ENCODE measurements at places on chromosomes 6 and 20.

DNA sequence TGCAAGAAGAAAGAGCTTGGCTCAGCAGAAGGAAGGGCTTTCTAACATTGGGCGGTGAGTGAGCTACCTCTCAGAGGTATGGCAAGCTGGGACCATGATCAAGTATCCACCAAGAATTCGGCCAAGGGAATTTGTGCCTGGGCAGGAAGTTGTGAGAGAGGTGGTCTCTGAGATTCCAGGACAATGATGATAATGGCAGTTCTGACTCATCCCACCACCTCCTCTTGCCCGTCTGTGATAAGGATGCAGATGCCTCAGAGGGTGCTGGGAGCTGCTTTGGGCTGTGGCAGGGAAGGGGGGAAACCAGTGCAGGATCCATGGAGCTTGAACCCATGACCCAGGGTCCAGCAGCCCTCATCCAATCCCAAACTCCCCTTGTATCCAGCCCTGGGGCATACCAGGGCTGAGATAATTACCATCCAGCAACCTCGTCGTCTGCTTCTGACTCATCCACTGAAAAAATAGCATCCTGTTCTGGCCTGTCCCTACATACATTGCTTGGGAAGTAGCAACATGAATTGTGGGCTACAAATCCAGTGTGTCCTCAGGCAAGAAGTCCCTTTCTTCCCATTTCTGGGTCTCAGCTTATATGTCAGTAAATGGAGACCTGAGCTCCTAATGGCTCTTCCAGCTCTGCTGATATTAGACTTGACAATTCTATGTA lies 5.9 kb downstream of the TGM6 start:
- no peak for DNase-seq

- DNase-seq = no peak
Measured at GRCh38 chr20:41218466-41218865, 81.1 kb downstream of the PLCG1 start.

- peak; percentile 32 for DNase-seq
Measured at GRCh38 chr6:48765352-48765961, 654.5 kb upstream of the PTCHD4 start.

DNA sequence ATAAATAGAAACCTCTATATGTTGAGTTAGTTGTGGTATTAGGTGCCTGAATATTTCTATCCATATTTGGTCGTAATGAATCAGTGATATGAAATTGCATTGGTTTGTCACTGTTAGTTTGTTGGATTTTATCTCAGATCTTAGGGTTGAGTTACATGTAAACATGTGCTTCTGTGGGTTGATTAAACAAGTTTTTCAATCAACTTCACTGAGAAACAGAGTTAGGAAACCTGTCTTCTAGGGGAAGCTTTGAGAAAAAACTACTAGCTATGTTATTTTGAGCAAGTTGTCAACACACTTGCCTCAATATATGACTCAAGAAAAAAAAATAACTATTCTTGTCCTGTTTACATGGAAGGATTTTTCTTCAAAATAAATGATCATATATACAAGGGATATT lies 14.8 kb upstream of the ADGB start:
- no peak for DNase-seq

- no peak for DNase-seq
Measured at GRCh38 chr20:58901488-58902402, 49.2 kb downstream of the GNAS start.

DNA sequence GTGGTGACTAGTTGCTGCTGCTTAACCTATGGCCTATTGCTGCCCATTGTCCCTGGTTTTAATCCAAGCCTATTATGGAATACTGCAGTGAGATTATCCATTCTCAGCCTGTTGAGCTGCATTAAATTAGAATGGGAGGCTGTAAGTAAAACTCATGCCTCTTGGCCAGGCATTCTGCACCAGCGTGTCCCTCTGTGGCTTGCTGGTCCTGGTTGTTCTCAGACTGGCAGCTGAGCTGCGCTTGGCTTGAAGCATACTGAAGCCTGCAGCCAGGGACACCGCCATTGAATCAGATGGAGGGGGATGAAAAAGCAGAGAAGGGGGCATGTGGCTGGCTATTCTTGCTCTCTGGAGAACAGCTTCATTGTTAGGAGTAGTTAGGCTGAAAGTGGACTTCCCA lies 15.6 kb downstream of the LRRN4 start:
- DNase-seq = no peak

DNA sequence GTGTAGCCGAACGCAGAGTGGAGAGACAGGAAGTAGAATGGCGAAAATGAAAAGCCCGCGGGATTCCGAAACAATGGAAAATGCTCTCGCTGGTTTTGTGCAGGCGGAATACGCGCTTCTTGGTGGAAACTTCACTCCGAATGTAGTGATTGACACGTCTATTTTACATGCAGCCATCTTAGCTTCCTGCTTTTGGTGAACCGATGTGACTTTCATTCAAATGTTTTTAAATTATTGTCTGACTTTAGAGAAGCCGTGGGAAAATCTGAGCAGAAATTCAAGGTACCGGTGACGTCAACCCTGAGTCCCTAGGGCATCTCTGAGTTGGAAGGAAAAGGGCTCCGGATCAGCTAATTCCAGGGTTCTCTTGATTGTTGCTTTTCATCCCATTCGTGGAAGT lies 11.4 kb downstream of the GPX5 start:
- no peak for DNase-seq

- no peak for DNase-seq
Measured at GRCh38 chr6:45505470-45505869, 127.7 kb upstream of the SUPT3H start.

- DNase-seq = no peak
Measured at GRCh38 chr20:19929012-19929360, 88.2 kb upstream of the NAA20 start.

- DNase-seq = no peak
Measured at GRCh38 chr6:129510950-129511349, 199.0 kb downstream of the ARHGAP18 start.

- no peak for DNase-seq
Measured at GRCh38 chr6:20893412-20893811, 359.2 kb downstream of the CDKAL1 start.

DNA sequence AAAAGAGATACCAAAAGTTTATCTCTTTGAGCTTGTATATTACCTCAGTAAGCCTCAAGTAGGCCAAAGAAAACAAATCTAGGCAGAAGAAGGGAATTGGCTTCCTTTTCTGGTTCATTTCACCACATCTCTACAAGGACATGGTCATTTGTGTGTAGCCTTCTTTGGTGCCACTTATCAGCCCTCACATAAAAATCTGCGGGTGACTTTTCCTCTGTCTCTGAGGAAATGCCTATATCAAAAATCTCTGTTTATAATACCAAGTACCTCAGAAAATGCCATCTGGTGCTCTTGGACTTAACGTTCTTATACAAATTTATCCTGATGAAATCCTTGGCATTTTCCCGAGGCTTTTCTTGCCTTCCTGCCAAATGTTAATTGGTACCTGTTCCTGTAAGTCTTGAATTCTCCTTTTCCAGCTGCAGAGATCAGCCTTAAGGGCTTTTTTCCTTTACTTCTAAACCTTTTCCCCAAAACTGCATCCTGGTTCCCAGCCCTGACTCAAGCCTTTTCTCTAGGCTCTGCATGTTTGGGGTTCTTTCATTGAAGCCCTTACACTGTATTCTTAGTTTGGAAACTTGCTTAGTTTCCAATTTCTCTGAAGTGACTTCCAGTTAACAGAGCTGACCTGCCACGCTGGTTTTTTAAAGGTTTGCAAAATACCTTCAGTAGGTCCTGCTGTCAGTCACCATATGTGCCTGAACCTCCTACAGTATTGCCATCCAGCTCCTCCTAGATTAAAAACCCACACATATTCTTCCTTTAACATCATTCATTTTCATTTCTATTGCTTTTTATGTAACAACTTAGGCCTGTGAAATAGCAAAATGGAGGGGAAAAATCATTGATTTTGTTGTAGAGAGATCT lies 191.2 kb upstream of the PREP start:
- DNase-seq = no peak

DNA sequence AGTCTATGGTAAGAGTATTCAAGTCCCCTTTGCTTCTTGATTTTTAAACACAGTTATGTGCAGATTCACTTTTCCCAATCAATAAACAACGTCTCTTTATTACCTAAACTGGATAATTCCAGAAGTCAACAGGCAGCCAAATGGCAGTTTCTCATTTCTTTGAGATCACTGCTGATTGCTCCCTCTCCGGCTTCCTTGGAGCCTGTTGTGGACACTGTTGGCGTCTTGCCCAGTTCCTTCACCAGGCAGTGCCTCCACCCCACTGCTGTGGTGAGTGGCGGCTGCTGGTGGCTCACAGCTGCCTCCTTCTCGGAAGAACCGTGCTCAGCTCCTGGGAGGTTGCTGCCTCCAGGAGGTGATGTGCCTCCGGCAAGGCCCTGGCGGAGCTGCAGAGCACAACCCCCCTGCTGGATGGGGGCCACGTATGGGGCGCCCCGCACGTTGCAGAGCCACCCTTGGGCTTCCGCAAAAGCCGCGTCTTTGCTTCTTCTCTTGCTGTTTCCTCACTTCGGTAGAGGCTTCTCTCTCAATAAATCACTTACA lies 105.1 kb upstream of the CNKSR3 start:
- no peak for DNase-seq

GRCh38 chr6:158687506-158687905 lies 37.7 kb downstream of the SYTL3 start:
- DNase-seq = no peak

- no peak for DNase-seq
Measured at GRCh38 chr6:23535101-23535500, 590.9 kb upstream of the NRSN1 start.

DNA sequence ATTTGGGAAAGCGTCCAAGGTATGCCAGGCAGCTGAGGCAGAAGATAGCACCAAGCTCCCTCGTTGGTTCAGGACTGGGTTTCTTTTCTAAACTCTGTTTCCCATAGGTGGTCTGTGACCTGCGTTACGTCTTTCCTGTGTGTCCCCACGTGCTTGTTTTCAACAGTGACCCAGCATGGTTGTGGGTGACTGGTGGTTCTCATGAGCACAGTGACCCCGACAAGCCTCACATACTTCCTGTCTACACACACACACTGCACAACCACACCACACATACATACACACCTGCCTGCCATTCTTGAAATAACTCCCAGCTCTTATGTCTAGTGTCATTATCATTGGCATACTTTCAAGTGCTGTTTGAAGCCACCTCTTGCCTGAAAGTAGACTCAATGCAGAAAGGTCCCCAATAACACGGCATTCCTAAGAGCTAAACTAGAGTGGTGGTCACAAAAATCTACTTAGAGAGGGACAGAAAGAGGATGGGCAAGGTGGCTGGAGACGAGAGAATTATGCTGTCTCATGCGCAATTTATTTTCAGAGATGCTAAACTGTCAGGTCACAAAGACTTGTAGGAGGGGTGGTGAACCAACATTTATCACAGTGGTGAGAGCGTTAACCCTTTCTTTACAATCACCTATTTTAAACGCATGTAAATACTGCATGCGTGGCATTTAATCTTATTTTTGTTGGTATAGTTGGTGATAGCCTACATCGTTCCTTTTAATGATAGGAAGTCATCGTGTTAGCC lies 66.7 kb downstream of the GCNT2 start:
- DNase-seq = no peak

DNA sequence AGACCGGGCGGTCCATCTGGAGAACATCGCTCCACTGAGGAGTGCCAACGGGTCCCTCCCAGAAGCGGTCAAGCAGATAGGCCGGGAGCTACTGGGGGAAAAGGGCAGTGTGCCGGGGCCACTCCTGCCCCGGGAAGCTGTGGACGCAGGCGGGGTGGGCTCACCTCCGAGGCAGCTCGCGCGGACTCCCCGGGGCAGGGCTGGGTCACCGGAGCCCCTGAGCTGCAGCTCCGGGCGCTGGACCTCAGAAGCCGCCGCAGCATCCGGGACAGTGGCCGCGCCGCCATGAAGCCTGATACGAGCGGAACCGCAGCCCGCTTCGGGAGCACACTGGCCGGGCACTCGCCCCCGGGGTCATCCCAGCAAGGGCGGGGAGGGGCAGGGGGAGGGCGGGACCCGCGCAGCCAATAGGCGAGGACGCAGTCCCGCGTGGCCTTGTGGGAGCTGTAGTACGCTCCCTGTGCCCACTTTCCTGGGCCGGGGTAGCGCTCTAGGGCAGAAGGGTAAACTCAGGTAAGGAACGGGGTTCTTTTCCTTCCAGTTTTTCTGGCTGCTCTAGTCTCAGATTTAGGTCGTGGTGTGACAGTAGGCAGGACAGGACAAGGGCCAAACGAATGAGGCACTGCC lies at the start of gene MOCS1:
MOCS1 (minus strand) TSS at position 332 of the 627 bp plus-strand sequence; CDS start at position 287, 45 bp downstream.
- DNase-seq = peak; percentile 36

DNA sequence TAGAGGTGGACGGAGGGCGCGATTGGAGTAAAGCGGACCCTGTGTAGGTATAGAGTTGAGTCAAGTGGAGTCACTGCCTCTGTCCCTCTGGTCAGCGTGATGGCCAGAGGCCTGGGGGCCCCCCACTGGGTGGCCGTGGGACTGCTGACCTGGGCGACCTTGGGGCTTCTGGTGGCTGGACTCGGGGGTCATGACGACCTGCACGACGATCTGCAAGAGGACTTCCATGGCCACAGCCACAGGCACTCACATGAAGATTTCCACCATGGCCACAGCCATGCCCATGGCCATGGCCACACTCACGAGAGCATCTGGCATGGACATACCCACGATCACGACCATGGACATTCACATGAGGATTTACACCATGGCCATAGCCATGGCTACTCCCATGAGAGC lies 479 bp downstream of the SLC39A7 start:
- no peak for DNase-seq

GRCh38 chr6:84779917-84780316 lies 15.5 kb upstream of the TBX18 start:
- no peak for DNase-seq

DNA sequence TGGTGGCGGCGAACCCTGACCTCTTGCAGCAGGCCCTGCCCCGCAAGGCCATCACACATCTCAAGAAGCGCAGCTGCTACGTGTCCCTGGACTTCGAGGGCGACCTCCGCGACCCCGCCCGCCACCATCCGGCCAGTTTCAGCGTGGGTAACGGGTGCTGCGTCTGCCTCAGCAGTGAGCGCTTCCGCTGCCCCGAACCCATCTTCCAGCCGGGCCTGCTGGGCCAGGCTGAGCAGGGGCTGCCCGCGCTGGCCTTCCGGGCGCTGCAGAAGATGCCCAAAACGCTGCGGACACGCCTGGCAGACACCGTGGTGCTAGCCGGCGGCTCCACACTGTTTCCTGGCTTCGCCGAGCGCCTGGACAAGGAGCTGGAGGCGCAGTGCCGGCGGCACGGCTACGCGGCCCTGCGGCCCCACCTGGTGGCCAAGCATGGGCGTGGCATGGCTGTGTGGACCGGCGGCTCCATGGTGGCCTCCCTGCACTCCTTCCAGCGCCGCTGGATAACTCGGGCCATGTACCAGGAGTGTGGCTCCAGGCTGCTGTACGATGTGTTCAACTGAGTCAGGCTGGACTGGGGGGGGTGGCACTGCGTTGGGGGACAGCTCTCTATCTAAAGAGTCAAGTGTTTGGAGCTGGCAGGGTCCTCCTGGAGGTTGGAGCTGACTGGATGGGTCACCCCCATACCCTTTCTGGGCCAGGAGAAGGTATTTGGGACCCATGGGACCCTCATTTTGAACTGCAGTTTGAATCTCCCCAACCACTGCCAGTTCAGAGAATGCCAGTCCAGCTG lies 1.1 kb downstream of the ACTL10 start:
- DNase-seq = no peak

- DNase-seq = no peak
Measured at GRCh38 chr6:164169355-164169754, 754.8 kb downstream of the QKI start.
